ENCODE measurements at places on chromosomes 4 and X.
A peak's percentile ranks its signal among the peaks of the same experiment; 100 is the strongest.

DNA sequence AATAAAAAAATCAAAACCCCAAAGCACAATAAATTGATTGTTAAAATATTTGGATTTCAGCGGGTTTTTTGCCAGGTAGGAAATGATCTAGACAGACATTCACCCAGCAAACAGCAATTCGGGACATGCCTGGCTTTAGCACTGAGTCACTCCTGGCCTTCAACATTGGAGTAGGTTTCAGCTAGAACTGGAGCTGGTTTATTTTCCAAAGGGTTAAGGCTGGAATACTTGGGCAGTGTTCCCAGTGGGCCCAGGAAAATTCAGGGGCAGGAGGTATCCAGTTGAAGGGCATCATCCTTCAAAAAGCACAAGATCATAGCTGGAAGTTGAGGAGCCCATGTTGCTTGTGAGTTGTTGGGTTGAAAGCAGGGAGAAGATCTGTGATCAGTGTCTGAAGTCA lies 41.0 kb downstream of the TXLNG start:
- DNase-seq: no peak

GRCh38 chr4:69999420-69999819 lies 3.7 kb downstream of the STATH start:
- DNase-seq: peak; percentile 19

- no peak for DNase-seq
These were observed 64.1 kb downstream of the USP46 start for GRCh38 chr4:52595001-52595400.

DNA sequence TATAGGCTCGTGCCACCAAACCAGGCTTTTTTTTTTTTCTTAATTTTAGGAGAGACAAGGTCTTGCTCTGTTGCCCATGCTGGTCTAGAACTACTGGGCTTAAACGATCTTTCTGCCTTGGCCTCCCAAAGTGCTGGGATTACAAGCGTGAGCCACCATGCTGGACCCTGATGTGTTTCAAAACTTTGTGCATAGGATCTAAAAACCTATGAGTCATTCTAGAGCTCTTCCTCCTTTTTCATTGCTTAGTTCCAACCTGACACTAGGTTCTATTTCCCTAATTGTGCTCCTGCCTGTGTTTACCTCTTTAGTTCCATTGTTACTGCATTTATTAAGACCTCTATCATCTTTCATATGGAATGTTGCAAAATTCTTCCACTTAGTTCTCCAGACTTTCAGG lies 57.3 kb downstream of the HPGD start:
- no peak for DNase-seq

- DNase-seq: no peak
These were observed 17.8 kb upstream of the ARSJ start for GRCh38 chr4:113997206-113997605.
